Peyer's patch (tissue), 4 donors: ENCODE measurements at places on chromosomes 13 and 19. TPM values are rescaled to one million over a fixed set of nuclear protein-coding genes. Genes with fewer than 3 reads are reported as not detected.
A peak's percentile ranks its signal among the peaks of the same experiment; 100 is the strongest.

DNA sequence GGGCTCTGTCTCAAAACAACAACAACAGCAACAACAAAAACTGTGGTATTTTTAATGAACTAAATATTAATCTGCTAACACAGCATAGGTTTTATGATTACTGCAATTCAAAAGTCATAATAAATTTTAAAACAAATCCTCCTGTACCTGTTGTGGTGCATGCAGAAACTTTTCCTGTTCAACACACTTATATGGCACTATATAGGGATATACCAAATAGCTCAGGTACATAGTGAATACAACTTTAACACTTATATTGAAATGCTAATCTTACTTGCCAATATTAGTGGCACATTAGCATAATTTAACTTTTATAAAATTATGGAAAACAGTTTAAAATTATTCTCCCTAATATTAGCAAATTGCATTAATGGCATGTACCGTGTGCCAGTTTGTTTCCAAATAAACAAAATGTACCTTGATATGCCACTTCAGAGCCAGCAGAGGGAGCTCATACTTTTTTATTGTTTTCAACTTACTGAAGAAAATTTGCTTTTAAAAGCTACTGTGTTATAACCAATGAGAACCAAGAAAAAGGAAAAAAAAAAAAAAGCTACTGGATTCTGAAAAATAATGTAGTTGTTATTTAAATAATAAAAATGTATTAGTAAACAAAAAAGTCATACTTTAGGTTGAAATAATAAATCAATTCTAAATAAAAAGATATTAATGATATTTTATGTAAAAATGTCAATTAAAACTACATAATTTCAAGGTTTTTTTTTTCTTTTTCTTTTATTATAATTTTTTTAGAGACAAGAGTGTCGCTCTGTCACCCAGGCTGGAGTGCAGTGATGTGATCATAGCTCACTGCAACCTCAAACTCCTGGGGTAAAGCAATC is 18.0 kb upstream of the RBM26 start:
- no peak for DNase-seq

DNA sequence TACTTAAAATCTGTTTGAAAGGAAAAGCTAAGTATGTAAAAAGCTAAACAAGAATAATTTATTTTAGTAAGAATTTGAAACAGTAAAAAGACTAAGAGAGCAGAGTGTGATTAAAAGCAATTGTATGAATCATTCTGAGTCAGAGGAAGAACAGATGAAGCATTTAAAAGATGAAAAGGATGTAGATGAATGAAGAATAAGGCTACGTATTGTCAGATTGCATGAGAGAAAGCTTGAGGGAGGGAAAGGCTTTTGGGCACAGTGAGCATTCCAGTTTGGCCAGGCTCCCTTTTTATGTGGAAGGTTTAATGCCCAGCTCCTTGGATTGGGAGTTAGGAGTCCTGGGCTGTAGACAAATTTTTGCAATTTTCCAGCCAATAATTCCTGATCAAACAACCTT is 117.7 kb downstream of the FREM2 start:
- DNase-seq: no peak

DNA sequence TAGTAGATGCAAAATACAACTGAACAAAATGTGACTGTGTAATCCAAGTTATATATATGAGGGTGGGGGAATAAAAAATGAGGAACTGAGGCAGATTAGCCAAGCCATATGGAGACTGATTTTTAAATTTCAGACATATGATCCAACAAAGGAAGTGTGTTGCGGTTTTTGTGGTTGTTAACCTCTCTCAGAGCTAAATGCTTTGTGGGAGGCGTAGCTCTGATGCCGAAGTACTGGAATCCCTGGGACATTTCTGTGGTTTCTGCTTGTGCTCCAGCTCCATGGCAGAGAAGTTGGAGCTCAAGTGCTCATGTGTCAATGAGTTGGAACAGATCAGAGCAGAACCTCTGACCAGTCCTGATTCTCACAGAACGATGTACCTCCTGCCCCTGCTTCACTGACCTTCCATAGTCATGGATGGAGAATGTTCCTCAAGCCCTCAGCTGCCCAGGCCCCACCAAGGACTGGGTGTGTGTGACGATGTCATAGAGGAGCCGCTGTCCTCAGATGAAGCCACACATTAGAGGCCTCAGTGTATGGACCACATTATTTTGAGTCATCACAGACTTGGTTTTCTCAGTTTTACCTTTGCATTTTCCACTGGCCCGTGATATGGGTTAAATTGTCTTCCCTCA is 107.6 kb downstream of the SOX1 start:
- peak; percentile 23 for DNase-seq

GRCh38 chr13:45220403-45220802 is 19.6 kb upstream of the KCTD4 start:
- DNase-seq: no peak

DNA sequence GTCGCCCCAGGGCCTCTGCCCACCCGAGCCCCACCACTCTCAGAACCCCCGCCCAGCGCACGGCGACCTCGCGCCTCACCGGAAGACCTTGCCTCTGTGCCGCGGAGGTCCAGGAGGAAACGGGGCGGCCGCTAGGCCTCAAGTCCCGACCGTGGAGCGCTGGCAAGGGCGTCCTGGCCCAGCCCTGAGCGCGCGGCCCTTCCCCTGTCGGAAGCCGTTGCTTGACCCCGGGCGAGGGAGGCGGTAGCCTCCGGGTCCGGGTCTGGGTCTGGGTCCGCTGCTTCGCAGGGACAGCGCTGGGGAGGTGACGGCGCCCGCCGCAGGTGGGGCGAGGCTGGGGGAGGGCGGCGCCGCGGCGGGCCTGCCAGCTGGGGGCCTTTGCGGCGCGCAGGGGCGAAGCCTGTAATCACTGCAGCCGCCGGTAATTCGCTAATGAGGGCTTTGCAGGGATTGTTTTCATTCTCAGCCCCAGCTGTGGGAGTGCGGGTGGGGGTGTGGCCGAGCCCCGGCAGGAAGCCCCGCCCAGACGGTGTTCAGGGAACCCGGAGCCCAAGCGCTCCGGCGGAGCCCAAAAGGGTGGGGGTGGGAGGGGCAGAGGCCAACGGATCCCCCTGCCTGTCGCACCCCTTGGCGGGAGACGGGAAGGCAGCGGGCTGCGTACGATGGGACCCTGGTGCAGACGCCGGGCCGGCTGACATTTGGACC is 8.6 kb downstream of the C19orf25 start:
- DNase-seq: peak; percentile 74

DNA sequence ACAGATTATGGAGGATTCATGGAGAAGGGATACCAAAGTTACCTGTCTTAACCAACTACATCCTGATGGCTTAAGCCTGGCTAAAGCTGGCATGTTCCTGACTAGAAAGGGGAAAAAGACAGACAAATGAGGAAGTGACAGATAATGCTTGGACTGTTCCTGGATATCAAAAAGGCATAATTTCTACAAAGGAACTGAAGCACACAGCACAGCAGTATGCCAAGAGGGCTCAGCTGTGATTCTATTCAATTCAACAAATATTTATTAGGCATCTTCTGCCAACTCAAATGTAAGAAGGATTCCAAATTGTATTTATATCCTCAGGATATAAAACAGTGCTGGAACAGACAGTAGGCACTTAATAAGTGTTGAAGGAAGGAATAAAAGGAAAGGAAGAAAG is 59.5 kb downstream of the KLF12 start:
- DNase-seq: no peak

DNA sequence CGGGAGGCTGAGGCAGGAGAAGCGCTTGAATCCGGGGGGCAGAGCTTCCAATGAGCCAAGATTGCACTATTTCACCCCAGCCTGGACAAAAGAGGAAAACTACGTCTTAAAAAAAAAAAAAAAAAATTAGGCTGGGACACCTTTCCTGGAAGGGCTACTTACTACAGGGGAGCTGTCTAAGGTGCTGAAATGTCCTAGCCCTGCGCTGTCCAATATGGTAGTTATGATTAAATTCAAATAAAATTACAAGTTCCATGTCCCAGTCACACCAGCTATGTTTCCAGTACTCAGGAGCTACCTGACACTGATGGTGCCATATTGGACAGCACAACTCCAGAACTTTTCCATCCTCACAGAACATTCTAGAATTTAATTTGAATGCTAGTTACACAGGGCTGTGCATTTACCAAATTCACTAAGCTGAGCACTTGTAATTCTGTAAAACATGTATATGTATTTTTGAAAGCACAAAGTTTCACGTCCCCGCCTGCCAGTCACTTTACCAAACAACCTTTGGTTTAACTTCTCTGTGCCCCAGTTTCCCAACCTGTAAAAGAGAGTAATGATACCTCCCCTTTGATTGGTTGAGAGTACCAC is 9.2 kb upstream of the ZSCAN22 start:
- no peak for DNase-seq

GRCh38 chr13:26540334-26540733 is 17.1 kb upstream of the WASF3 start:
- DNase-seq: no peak

DNA sequence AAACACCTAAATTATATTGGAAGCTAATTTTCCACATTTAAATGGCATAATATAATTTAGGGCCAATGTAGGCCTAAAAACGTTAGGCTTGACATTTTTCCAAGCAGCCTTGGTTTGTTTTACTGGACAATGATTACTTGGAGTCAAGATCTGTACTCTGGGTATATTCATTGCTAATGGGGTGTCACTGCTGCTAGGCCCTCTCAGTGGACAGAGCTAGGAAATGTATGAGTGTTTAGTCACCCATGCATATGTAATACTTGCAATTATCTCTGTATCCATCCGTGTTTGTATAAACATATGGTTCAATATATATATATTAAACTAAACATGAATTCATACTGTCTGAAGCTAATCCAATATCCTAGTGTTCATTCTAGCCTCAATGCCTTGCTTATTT is 598.1 kb downstream of the DCT start:
- DNase-seq: no peak

DNA sequence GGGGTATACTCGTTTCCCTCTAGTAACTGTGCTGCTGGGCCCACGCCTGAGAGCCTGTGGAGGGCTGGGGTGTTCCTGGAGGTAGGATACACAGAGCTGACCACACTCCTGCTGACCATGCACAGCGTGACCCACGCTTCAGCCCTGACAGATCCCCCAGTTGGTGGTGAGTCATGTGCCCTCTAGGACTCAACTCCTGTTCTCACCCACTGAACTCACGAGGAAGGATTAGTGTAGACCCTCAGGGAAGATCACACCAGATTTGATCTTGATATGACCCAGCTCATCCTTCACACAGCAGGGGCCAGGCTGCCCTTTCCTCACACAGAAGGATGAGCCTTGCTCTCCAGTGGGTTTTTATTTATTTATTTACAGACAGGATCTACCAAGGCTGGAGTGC is 13.3 kb upstream of the ACP7 start:
- DNase-seq: no peak

DNA sequence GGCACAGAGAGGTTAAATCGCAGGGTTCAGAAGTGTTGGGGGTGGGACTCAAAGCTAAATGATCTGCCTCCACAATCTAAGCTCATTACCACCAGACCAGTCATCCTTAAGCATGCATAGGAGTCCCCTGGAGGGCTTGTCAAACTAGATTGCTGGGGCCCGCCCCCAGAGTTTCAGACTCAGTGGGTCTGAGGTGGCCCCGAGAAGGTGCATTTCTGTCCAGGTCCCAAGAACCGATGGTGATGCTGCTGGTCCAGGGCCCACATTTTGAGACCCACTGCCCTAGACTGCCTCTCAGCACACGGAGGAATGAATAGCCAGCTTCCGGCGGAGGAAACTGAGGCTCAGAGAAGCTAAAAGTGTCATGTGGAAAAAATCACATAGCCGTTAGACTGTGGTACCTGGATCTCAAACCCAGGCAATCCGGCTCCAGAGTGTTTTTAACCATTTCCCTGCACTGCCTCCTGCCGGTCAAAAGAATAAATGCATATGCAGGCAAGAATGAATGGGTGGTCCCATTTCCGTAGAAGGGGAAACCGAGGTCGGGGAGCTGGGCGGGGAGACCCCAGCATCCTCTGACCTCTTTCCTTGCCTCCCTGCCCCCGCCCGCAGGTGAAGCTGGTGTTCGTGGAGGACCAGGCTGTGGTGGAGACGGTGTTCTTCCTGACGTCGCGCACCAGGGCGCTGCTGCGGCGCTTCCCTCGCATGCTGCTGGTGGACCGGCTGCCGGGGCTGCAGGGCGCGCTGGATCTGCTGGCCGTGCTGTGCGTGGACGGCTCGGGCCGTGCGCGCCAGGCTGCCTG is 23.8 kb downstream of the ZSWIM9 start:
- no peak for DNase-seq

DNA sequence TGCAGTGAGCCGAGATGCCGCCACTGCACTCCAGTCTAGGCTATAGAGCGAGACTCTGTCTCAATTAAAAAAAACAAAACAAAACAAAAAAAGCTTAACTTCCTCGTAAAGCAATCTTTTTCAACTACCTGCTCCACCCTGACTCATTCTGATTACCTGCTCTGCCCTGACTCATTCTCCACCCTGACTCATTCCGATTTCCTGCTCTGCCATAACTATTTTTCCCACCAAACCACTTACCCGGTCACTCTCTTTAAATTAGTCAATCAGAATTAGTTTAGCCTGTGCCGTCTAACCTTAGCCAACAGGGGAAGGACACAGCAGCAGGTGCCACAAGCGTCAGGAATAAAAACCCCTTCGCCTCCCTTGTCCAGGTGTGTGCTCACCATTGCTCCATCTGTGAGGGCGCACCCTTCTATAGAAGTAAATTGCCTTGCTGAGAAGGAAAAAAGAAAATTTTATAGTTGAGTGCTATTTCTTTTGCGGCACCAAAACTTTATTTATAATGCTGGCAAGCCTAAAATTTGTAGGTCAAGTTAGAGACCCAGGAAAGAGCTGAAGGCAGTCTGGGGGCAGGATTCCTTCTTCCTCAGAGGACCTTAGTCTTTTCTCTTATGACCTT is 1.7 kb upstream of the IFT88 start:
- no peak for DNase-seq

DNA sequence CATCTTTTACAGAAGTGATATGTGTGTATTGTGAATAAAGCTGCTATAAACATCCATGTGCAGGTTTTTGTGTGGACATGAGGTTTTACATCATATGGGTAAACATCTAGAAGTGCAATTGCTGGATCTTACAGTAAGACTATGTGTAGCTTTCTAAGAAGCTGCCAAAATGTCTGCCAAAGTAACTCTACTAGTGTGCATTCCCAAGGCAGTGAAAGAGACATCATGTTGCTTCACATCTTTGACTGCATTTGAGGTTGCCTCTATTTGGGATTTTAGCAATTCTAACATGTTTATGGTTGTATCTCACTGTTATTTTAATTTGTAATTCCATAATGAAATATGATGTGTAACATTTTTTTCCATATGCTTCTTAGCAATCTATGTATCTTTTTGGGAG is 30.3 kb downstream of the SLITRK6 start:
- DNase-seq: no peak

ZNF57 gene
- total RNA-seq: 24.1 TPM

- DNase-seq: no peak
Observed at GRCh38 chr13:75385708-75386083, 96.3 kb downstream of the TBC1D4 start.

SERTM1 gene
- not detected for total RNA-seq

- DNase-seq: no peak
Observed at GRCh38 chr19:54916822-54917221, 10.9 kb downstream of the NCR1 start.

GRCh38 chr13:42039457-42039945 is 8.9 kb upstream of the DGKH start:
- DNase-seq: no peak

GRCh38 chr19:53960886-53961285 is 1.9 kb upstream of the CACNG8 start:
- DNase-seq: no peak

MARK4 gene
- total RNA-seq: 22.1 TPM

MBD3L2B gene
- total RNA-seq: not detected

GRCh38 chr13:62278271-62278670 is 862.6 kb upstream of the PCDH20 start:
- no peak for DNase-seq

ZNF283 gene
- 14.6 TPM for total RNA-seq
